ENCODE measurements at places on chromosomes 2 and 18.

GRCh38 chr2:124755386-124755785, 730.3 kb downstream of the CNTNAP5 start:
- DNase-seq = no peak

GRCh38 chr18:61955644-61956043, 62.8 kb upstream of the RNF152 start:
- DNase-seq = no peak

DNA sequence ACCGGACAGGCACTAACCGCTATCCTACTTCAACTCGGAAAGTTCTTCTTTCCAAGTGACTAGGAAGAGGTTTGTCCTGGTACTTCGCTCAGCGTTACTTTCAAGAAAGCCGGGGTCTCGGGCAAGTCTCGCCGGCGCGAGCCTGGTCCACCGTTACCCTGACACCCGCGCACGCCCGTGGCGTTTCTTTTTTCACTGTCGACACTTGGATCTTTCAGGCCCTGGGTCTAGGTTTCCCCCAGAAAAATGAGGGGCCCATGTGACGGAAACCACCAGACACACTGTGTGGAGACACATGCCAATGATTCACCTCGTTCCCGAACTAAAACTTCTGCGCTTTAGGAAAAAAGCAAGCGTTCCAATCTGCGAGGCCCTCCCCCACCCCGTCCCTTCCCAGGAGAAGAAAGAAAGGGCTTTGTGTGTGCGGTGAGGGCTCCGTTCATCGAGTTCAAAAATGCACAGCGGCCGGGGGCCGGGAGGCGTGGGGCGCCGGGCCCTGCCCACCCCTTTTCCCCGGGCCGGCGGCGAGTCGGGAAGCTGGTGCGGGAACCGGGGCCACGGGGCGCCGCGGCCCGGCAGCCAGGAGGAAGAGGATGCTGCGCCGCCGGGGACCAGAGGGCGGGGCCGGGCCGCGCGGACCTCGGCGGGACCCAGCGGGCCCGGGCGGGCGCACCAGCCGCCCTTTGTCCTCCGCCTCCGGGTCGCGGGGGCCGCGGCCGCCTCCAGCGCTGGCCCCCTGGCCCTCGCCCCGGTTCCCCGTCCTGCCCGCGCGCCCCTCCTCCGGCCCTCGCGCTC, 2.6 kb downstream of the ZNF521 start:
- DNase-seq = peak; percentile 6

GRCh38 chr2:145146691-145147090, 626.8 kb upstream of the ZEB2 start:
- no peak for DNase-seq

DNA sequence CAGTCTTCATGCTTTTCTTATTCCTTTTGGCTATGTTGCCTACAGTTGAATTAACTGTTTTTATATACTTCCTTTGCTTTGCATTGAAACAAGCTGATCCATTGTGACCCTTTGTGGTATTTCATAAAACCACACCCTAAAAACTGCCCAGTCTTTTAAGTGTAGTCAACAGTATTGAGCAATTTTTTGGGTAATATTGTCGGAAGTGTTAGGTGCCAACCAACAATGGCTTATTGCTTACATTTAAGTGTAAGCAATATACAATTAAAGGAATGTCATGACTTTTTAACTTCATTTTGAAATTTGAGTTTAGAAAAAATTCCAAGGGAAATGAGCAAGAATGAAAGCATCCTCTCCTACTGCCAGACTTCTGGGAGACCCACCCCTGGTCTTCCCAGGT, 174.1 kb downstream of the NEDD4L start:
- DNase-seq = no peak

GRCh38 chr2:128736046-128736688, 417.5 kb upstream of the HS6ST1 start:
- DNase-seq = no peak

DNA sequence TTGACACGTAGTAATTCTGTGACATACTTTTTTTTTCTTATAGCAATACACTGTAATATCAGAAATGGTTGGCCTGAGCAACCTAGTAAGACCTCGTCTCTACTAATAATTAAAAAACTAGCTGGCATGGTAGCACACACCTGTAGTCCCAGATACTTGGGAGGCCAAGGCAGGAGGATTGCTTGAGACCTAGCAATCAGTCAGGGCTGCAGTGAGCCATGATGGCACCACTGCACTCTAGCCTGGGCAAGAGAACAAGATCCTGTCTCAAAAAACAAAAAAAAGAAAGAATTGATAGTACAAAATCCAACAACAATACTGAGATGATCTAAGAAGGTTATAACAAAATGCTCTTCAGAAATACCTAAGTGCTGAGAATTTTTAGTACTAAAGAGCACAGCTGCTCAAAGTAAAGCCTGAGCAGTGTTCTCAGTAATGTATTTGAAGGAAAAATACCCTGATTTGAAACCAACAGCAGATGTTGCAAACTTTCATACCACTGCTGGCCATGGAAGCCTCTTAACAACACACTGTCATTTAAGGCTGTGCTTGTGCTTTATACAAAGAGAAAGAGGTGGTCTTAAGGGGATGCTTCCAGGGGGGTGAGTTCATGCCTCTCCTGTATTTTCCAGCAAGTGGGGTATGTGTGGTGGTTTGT, 132.6 kb upstream of the CDCA7 start:
- no peak for DNase-seq

GRCh38 chr2:217736776-217737550, 265.8 kb downstream of the TNS1 start:
- no peak for DNase-seq

GRCh38 chr2:118764855-118765254, 82.6 kb downstream of the EN1 start:
- DNase-seq = no peak

DNA sequence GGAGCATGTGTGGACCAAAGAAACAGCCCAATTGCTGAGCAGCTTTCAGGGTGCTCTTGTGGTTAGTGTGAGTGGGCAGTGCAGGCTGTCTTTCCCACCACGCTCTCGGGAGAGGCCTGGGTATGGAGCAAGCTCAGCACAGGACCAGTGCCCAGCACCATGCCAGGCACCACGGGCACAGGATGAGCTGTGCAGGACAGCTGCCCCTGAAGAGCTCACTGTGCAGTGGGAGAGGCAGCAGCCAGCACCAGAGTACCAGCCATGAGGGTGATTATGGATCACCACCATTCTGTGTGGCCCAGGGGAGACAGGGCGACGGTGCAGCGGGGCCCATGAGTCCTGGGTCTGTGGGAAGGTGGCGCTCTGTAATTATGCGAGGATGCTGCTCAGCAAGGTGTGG, 29.7 kb upstream of the FAHD2A start:
- DNase-seq = no peak

DNA sequence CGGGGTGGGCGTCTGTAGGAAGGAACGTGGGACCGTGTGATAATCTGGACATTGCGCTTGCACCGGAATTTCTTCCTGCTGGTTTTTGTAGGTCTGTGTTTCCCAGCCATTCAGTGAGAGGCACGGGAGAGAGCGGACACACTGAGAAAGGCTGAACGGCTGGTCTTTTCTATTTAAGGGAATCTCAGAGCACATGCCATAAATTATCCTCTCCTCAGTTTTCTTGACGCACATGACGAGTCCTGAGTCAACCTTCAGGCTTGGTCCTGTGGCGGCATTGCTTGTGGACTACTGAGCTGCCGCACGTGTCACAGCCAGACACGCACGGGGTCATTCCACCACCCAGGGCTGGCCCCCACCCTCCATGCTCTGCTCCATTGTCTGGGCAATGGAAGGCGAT, 519.3 kb upstream of the ID2 start:
- no peak for DNase-seq

- no peak for DNase-seq
Measured at GRCh38 chr2:217513258-217513657, 489.5 kb downstream of the TNS1 start.

- no peak for DNase-seq
Measured at GRCh38 chr2:172792711-172793110, 57.1 kb downstream of the RAPGEF4 start.

DNA sequence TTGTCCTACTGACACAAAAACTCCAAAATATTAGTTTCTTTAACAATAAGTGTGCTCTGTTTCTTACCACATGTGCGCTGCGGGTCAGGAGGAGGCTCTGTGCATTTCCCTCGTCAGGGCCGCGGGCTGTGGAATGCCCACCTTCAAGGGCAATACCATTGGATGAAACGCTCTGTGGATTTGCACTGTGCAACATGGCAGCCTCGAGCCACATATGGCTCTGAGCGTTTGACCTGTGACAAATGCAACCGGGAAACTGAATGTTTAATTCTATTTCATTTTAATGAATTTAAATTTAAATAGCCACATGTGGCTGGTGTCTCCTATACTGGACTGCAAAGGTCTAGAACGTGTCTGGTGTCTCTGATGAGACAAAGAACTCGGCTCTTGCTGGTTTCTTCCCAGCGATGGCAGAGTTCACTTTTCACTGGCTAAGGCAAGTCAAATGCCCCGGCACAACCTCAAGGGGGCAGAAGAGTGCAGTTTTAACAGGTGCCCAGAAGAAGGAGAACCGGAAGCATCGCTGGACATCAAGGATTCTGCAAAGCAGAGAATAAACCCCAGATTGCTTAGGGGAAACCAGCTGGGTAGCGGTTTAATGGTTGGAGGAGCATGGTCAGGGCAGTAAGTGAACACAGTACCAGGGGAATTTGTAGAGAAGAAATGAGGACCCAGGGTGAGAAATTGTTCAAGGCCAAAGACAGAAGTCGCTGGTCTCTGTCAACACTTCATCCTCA, 37.0 kb upstream of the TMEM18 start:
- peak; percentile 10 for DNase-seq

DNA sequence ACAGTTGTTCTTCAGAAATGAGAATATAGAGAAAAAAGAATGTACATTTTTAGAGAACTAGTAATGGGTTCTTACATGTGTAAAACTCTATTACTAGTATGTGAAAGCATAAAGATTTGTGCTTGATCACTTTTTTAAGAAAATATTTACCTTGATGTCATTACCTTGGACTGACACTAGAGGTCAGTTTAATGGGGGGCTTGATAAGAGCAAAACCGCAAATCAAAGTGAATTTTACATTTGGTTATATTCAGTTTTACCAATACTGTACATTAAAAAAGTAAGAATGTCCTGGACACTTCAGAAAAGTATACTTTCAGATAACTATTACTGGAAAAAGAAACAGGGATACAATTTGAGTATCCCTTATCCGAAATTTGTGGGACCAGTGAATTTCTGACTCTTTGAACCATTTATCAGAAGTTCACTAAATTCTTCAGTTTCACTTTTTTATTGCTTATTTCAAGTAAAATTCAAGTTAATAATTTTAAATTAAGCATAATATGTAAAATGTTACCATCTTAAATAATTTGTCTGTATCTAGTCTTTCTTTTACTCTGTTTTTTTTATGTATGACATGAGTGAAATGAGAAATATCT, 1149.5 kb downstream of the DSC3 start:
- DNase-seq = no peak

DNA sequence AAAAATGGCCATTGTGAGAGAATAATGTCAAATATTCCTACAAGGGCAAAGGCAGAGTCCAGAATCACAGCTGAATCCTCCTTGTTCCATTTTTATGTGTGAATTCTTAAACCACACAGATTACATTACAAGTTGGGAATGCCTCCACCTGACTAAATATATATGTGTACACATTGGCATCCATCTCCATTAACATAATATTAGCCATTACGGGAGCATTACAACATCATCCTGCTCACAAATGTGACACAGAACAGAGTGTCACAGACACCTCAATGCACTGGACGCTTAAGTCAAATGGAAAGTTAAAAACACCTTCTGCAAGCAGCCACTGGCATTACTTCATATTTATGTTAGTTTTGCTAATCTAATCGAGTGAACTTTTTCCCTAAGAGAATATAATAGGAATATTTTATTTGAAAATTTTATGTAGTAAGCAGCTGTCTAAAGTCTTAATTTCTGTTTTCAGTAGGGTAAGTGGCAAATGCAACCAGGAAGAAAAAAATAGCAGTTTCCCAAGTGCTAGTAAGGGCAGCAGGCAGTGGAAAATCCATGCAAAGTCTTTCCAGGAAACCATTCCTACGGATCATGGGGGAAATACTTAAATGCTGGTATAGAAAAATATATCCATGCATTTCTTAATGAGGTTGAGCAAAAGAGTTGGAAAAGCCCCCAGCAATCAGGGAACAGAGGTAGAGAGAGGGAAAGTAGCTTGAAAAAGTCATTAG, 255.6 kb downstream of the OSR1 start:
- peak; percentile 4 for DNase-seq

DNA sequence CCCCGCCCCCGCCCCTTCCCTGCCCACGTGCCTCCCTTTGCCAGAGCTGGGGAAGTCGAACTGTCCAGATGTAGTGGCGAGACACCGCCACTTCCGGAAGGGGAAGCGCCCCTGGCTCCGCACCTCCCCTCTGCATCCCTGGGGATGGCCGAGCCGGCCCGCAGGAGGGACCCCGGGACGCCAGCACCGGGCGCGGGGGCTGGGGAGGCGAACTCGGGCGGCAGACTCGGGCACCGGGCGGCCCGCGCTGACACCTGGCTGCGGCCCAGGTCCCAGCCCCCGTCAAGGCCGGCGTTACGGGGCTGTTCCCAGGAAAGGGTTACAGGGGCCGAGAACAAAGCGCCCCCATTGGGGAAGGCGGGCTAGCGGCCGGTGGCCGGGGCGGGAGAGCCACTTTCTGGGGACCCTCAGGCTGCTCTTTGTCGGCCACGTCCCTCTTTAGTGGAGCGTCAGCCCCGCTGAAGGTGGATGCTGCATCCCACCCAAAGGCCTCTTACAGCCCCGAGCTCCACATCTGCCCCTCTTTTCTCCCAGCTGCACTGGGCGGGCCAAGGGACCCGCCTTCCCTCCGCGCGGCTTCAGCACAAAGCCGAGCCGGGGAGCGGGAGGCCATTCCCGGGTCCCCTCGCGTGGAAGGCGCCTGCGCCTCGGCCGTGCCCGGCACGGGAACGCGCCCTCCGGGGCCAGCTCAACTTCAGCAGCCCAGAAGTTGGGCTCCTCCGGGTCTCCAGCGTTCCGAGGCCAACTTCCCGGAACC, 1.3 kb downstream of the SDC1 start:
- no peak for DNase-seq

- no peak for DNase-seq
Measured at GRCh38 chr2:230170532-230170931, 49.3 kb downstream of the SP110 start.

GRCh38 chr2:95299961-95300360, 2.8 kb downstream of the KCNIP3 start:
- no peak for DNase-seq

- DNase-seq = no peak
Measured at GRCh38 chr2:218618102-218618860, 10.6 kb downstream of the PLCD4 start.

- no peak for DNase-seq
Measured at GRCh38 chr2:66186537-66186936, 248.4 kb upstream of the MEIS1 start.

GRCh38 chr2:206942592-206943478, 3.5 kb downstream of the CPO start:
- no peak for DNase-seq

GRCh38 chr2:126253669-126254068, 402.3 kb upstream of the GYPC start:
- no peak for DNase-seq

DNA sequence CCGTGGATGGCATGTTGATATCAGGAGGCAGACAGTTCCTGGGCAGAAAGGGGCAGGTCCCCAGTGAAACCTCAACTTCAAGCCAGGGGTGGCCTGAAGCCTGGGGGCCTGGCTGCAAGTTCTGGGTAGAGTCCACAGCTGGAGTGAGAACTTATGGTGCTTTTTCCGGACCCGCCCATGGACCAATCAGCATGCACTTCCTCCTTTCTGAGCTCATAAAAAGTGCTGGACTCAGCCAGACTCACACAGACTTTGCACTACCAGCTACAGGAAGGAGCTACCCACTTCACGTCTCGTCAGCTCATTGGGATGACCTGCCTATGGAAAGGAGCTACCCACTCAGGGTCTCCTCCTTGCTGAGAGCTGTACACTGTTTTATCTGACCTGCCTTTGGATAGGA, 183.1 kb upstream of the MC4R start:
- no peak for DNase-seq

All from AG04450 (cell line).